ENCODE measurements at places on chromosomes 11 and 22.

DNA sequence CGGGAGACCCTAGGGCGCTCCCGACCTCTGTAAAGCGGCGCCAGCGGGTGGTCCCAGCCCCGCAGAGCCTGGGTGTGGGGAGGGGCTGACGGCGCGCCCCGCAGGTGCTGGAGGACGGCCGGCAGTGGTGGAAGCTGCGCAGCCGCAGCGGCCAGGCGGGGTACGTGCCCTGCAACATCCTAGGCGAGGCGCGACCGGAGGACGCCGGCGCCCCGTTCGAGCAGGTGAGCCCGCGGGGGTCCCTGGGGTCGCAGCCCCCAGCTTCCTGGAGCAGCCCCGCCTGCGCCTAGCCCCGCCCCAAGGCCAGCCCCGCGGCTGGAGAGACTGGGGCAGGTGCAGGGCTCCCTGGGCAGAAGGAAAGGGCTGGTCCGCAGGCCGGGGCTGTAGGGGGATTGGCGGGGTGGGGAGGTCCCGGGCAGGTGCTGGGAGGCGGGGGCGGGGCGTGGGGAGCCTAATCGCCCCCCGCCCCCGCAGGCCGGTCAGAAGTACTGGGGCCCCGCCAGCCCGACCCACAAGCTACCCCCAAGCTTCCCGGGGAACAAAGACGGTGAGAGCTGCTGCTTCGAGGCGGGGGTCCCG lies 19.7 kb downstream of the EPS8L2 start:
- DNase-seq, result no peak

DNA sequence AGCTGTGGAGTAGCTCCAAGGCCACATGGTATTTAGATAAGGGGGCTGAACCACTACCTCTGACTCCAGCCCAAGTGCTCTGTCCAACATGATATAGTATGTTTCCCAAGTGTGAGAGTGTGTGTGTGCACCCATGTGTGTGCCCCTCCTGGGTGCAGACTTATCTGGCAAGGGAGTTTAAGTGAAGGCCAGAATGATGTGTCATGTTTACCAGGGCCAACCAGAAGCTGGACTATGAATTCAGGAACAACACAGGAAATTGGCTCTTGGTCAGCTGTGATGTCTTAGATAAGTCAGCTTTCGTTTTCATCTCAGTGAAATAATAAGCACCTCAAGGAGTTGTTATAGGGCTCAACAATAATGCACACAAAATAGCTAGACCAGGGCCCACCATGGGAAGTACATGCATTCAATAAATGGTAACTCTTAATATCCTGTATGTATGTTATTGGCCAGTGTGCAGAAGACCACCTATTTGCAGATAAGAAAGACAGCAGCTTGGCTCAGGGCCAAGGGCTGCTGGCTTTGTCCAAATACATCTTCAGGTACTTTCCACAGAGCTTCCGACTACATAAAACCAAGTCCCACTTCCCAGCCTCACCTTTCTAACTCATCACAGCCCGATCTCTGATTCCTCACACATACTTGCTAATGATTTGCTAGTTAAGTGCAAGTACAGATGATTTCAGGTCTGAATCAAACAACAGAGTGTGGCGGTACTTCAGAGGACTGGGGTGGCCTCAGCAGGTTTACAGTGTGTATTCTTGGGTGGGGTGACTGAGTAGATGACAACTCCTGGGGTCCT lies 120.9 kb downstream of the ME3 start:
- DNase-seq, result no peak

GRCh38 chr22:38782402-38783094 lies 11.4 kb downstream of the DNAL4 start:
- no peak for DNase-seq

DNA sequence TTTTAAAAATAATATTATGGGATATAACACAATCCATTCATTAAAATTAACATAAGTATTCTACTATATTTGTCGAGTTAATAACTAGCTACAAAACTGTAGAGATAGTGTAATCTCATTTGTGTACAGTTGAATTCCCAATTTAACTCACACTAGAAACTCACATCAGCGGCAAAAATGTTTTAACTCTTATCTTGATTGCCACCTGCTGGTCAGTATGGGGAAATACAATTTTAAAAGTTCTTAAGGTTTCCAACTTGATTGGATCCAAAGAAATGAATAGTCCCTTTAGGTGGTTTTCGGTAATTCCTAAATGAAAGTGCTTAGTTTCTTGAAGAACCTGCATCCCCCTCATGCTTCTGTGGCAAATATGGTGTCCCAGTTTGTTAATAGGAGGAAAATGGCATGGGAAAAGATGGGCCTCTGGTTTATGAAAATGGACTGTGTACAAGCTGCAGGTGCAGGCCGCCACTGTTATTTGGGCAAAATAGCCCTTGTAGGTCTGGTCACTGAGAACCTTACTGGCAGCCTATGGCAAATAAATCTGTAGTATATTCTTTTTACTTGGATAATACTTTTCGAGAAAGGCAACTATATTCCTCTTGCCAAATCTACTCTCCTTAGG lies 33.7 kb upstream of the SLC17A6 start:
- no peak for DNase-seq

GRCh38 chr11:107609400-107610218 lies 18.7 kb downstream of the ELMOD1 start:
- DNase-seq, result no peak

DNA sequence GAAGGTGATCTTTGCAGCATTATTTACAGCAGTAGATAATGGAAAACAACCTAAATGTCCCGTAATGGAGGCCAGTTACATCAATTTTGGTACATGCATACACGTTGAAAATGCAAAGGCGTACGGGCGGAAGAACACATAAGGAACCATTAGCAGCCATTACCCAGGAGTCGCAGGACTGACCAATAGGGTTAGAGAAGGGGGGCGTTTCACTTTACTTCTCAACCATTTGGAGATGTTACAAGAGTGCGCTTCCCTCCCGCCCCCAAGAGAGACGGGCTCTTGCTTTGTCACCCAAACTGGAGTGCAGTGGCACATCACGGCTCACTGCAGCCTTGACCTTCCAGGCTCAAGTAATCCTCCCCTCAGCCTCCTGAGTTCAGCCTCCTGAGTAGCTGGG lies 52.8 kb upstream of the SLC35C1 start:
- DNase-seq, result no peak

DNA sequence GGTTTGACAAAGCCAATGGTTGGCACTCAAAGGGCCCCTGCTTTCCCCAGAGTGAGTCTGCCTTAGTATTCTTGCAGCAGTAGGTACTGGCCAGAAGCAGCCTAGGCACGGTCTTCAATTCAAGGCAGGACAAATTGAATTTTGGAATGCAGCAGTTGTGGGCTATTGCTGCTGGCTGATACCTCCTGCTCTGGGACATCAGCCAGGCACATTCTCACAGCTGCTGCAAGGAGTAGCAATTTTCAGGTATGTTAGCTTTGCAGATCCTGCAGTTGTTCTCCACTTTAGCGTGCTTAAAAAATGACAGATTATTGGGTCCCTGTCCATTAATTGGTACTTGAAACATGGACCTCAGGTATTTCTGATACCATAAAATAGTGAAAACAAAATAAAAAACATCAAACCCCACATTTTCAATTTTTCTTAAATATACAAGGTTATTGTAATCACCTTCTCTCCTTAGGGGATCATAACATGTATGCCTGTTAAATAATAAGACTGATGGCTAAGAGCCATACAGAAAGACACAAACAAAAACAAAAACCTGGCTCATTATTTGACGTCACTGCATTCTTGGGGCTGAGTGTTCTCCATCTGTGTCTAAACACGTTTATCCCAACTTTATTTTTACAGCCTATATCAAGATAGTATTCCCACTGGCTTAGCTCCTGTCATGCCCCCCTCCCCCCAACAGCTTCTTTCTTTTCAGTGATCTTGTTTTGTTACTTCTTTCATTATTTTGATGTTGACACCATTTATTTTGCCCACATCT lies 85.1 kb upstream of the CARD18 start:
- no peak for DNase-seq

DNA sequence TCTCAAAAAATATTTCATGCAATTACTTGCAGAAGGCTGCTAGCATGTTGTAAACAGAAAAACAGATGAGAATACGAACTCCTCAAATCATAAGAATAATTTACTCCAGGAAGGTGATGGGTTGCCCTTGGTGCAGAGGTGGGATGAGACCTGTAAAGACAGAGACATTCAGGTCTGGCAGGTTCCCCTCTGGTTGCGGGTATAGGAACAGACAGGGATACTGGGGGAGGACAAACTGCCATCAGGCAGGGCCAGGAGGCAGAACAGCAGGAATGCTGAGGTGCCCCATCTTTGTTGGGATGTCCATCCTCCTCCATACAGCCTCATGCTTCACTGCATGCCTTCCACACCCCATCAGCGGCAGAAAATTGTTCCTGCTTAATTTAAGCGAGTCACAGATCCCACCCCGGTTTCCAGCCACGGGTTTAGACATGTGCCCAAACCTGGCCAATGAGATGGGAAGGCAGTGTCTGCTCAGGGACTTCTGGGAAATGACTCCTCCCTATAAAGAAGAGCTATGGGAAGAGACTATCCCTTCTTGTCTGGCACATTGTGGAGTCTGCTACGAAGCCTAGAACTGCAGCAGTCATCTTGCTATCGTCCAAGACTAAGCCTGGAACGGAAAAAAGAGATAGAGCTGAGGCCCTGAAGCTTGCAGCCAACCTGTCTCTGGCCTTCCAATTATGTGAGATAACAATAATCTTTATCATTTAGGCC lies 23.1 kb upstream of the IRAG1 start:
- no peak for DNase-seq

- DNase-seq, result peak; percentile 59
These were observed 25.0 kb downstream of the MTMR3 start for GRCh38 chr22:29907753-29908515.

DNA sequence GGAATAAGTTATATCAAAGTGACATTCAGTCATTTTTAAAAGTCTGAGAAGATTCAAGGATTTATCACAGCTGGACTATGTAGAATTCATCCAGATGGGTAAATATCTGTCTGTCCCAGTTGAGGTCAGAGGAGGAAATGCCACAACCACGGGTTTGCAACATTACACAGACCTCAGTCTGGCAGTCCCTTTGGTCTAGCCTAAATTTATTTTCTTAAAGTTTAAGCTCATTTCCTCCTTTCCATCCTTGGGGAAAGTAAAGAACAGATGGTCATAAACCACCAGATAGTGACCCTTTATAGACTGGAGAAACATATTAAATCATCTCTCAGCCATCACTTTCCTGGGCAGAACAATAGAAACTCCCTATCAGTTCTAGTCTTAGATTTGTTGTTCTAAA lies 238.4 kb upstream of the DDI1 start:
- no peak for DNase-seq

DNA sequence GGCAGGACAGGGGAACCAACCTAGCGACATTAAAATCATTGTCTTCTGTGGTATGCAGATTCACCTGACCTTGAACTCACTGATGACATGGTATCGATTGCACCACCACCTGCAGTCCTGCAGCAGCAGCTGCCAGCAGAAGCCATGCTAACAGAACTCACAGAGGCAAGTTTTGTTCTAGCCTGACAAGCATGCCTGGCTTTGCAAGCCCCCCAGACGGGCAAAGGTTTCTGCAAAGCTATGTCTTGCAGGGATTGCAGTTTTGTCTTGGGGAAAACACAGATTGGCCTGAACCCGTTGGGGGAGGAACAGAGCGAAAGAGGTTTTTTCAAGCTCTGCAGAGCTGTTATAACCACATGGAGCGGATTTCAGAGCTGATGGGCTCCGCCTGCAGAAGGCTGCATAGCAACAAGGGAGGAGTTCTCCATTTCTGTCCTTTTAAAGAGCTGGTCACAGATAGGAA lies 221.0 kb downstream of the HIPK3 start:
- peak; percentile 45 for DNase-seq

GRCh38 chr22:43004362-43005035 lies 10.4 kb downstream of the PACSIN2 start:
- peak; percentile 76 for DNase-seq

GRCh38 chr22:50177537-50178470 lies 7.3 kb downstream of the PANX2 start:
- DNase-seq, result no peak

DNA sequence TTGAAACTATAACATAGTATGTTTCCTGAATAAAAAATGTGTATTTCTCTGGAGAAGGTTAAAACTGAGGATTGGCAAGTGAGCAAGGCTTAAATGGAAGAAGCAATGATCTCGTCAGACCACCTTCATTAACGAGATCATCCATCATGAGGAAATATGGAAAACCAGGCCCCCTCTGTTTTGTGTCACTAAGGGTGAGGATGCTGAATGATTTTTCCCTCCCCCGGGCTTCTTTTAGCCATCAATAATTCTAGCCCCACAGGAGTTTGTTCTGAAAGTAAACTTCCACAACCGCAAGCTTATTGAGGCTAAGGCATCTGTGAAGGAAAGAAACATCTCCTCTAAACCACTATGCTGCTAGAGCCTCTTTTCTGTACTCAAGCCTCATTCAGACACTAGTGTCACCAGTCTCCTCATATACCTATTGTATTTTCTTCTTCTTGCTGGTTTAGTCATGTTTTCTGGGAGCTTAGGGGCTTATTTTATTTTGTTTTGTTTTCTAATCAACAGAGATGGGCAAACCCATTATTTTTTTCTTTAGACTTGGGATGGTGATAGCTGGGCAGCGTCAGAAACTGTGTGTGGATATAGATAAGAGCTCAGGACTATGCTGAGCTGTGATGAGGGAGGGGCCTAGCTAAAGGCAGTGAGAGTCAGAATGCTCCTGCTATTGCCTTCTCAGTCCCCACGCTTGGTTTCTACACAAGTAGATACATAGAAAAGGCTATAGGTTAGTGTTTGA lies 5.8 kb upstream of the HBE1 start:
- no peak for DNase-seq

DNA sequence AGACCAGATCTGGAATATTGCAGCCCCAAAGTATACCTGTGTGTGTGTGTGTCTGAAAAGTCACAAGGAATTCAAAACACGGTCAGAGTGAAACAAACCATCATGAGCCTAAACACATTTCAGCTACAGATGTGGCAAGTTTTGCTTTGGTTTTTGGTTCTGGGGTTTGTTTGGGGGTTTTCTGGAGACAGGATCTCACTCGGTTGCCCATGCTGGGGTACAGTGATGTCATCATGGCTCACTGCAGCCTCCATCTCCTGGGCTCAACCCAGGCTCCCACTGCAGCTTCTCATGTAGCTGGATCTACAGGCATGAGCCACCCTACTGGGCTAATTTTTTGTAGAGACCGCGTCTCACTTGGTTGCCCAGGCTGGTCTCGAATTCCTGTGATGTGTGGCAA lies 41.4 kb upstream of the PHF21A start:
- DNase-seq, result no peak

GRCh38 chr22:19917389-19918138 lies 24.0 kb upstream of the COMT start:
- DNase-seq, result no peak

DNA sequence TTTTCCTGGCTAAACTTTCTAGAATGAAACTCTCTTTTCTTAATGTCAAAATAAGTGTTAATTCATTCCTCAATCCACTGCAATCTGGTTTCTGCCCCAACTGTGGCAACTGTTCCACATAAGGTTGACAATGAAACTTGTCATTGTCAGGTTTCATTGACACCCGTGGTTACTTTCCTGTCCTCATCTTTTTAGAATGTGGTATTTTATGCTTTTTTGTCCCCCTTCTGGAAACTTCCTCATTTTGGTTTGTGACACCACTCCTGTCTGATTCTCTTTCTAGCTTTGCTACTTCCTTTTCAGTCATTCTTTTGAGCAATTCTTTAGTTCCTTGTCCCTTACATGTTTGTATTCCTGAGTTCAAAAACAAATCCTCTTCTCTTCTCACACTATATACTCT lies 7.5 kb upstream of the PDE3B start:
- DNase-seq, result no peak
